HCT116 (cell line): ENCODE measurements at places on chromosomes 5 and 9.
A peak's percentile ranks its signal among the peaks of the same experiment; 100 is the strongest.

GRCh38 chr9:2018162-2018643, 3.1 kb downstream of the SMARCA2 start:
- DNase-seq = no peak
- H3K27me3 ChIP-seq = peaks cover 11% of the 10 kb centered on the region
- no peak overlapping the region for H3K27ac ChIP-seq

DNA sequence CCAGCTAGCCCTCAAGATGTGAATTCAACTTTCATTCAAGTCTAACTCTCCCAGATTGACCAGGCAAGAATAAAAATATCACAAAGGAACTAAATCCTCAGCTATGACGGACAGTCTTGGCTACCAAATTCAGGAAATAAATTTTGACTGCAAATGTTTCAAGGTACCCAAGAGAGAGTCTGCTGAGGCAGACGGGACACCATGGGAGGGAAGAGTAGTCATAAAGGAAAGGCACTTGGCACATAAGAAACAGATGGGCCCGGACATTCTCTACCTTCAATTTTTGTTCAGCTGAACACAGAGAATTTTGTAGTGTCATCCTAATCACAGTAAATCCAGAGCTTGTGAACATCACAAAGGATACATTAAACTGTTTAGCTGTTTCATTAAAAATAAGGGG, 390.0 kb downstream of the DTWD2 start:
- H3K27me3 ChIP-seq = no peaks in the 10 kb centered on the region
- DNase-seq = no peak
- H3K27ac ChIP-seq = no peak overlapping the region
- no peaks in the 10 kb centered on the region for H3K36me3 ChIP-seq
- H3K4me3 ChIP-seq = no peak overlapping the region
- no peaks in the 10 kb centered on the region for H3K4me1 ChIP-seq

DNA sequence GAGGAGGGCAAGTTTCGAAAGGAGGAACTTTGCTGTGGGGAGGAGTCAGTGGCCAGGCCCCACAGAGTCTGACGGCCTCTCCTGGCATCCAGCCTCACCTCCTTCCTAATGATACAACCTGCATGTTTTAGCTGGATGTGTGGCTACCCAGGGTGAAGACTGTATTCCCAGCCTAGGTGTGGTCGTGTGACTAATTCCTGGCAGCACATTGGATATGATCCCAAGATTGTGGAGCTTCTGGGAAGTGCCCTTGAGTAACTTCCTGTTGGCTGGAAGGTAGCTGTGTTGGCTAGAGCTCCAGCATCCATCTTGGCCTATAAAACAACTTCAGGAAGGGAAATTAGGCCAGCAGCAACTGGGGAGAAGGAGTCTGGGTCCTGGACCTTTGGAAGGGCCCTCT, 19.0 kb upstream of the LPCAT1 start:
- no peaks in the 10 kb centered on the region for H3K27me3 ChIP-seq
- DNase-seq = peak; percentile 79
- no peaks in the 10 kb centered on the region for H3K36me3 ChIP-seq

- H3K27ac ChIP-seq = peak overlapping the region; percentile 38
- no peaks in the 10 kb centered on the region for H3K36me3 ChIP-seq
- peaks cover 8% of the 10 kb centered on the region; the same call in 1 of the 2 replicates for H3K4me1 ChIP-seq
Measured at GRCh38 chr5:60945813-60946187, 795 bp downstream of the NDUFAF2 start.

- no peak overlapping the region for H3K4me3 ChIP-seq
- DNase-seq = no peak
- H3K27ac ChIP-seq = no peak overlapping the region
Measured at GRCh38 chr5:160289721-160290120, 22.6 kb downstream of the CCNJL start.

GRCh38 chr9:109039539-109039938, 26.2 kb upstream of the CTNNAL1 start:
- no peak overlapping the region for H3K27ac ChIP-seq
- DNase-seq = no peak
- H3K4me3 ChIP-seq = no peak overlapping the region
- H3K4me1 ChIP-seq = peaks cover 47% of the 10 kb centered on the region

GRCh38 chr9:96555567-96556386, 63.9 kb downstream of the CDC14B start:
- H3K4me3 ChIP-seq = no peak overlapping the region
- no peaks in the 10 kb centered on the region for H3K4me1 ChIP-seq
- no peaks in the 10 kb centered on the region for H3K36me3 ChIP-seq
- no peak for DNase-seq
- no peaks in the 10 kb centered on the region for H3K27me3 ChIP-seq

DNA sequence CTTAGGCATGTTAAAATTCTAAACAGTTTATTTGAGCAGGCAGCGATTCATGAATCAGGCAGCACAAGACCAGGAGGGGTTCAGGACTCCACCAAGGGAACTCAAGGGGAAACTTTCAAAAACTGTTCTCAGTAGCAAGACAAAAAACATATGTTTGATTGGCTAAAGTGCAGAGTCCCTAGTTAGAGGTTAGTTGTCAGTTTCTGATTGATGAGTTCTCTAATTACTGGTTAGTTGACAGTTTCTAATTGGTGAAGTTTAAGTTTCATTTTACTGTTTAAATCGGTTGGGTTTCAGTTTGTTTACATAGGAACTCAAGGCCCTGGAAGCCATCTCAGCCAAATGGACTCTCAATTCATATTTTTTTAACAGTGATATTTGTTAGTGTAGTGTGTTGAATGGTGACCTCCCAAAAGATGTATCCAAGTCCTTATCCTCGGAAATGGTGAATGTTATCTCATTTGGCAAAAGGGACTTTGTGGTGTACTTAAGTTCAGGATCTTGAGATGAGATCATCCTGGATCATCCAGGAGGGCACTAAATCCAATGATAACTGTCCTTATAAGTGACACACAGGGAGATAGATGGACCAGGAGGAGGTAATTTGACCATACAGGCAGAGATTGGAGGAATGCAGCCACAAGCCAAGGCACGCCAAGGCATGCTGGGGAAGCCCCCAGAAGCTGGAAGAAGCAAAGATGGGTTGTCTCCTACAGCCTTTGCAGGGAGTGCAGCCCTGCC, 219.2 kb upstream of the RAI14 start:
- no peaks in the 10 kb centered on the region for H3K4me1 ChIP-seq
- no peak overlapping the region for H3K27ac ChIP-seq
- no peaks in the 10 kb centered on the region for H3K36me3 ChIP-seq
- DNase-seq = no peak
- H3K27me3 ChIP-seq = no peaks in the 10 kb centered on the region
- H3K4me3 ChIP-seq = no peak overlapping the region

- no peaks in the 10 kb centered on the region for H3K27me3 ChIP-seq
- H3K36me3 ChIP-seq = no peaks in the 10 kb centered on the region
Measured at GRCh38 chr5:9515436-9515835, 30.4 kb downstream of the SEMA5A start.

GRCh38 chr5:178422400-178422775, 167.8 kb downstream of the COL23A1 start:
- H3K4me1 ChIP-seq = no peaks in the 10 kb centered on the region
- H3K36me3 ChIP-seq = no peaks in the 10 kb centered on the region
- H3K27ac ChIP-seq = no peak overlapping the region
- DNase-seq = no peak

GRCh38 chr9:84413301-84413700, 72.7 kb upstream of the SLC28A3 start:
- no peak for DNase-seq
- H3K4me3 ChIP-seq = no peak overlapping the region
- H3K27me3 ChIP-seq = peaks cover 6% of the 10 kb centered on the region; the same call in 1 of the 2 replicates
- H3K27ac ChIP-seq = no peak overlapping the region
- no peaks in the 10 kb centered on the region for H3K36me3 ChIP-seq

DNA sequence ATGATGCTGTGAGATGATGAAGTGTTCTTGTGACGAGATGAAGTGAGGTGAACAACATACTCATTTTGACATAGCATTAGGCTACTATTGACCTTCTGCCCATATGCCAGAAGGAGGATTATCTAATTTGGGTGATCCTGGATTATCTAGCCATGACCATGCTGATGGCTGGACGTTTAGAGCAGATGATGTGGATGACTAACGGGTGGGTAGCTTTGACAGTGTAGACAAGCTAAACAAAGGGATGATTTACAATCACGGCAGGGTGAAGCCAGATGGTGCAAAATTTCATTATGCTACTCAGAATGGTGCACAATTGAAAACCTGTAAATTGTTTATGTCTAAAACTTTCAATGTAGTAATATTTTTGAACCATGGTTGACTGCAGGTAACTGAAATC, 2403.4 kb upstream of the ACO1 start:
- H3K27ac ChIP-seq = no peak overlapping the region
- no peak overlapping the region for H3K4me3 ChIP-seq
- H3K4me1 ChIP-seq = no peaks in the 10 kb centered on the region

DNA sequence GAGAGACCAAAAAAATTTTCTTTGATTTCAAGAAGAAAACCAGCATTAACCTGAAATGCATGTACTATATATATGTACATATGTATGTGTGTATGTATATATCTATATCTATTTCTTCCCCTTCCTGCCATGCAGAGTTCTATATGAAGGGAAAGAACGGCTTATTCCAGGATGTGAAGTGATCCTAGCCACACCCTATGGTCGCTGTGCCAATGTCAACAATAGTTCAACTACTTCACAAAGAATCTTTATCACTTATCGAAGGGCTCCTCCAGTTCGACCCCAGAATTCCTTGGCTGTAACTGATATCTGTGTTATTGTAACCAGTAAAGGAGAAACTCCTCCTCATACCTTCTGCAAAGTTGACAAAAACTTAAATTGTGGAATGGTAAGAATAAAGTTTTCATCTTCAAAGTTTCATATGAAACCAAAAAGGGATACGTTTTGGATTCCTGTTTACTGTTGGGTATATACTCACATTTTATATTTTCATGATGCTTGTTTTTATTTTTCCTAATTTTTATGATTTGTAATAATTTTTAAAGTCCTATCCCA, 56.2 kb downstream of the DENND4C start:
- peaks cover 8% of the 10 kb centered on the region for H3K4me1 ChIP-seq
- no peak overlapping the region for H3K27ac ChIP-seq
- H3K27me3 ChIP-seq = no peaks in the 10 kb centered on the region
- H3K4me3 ChIP-seq = no peak overlapping the region
- DNase-seq = no peak

DNA sequence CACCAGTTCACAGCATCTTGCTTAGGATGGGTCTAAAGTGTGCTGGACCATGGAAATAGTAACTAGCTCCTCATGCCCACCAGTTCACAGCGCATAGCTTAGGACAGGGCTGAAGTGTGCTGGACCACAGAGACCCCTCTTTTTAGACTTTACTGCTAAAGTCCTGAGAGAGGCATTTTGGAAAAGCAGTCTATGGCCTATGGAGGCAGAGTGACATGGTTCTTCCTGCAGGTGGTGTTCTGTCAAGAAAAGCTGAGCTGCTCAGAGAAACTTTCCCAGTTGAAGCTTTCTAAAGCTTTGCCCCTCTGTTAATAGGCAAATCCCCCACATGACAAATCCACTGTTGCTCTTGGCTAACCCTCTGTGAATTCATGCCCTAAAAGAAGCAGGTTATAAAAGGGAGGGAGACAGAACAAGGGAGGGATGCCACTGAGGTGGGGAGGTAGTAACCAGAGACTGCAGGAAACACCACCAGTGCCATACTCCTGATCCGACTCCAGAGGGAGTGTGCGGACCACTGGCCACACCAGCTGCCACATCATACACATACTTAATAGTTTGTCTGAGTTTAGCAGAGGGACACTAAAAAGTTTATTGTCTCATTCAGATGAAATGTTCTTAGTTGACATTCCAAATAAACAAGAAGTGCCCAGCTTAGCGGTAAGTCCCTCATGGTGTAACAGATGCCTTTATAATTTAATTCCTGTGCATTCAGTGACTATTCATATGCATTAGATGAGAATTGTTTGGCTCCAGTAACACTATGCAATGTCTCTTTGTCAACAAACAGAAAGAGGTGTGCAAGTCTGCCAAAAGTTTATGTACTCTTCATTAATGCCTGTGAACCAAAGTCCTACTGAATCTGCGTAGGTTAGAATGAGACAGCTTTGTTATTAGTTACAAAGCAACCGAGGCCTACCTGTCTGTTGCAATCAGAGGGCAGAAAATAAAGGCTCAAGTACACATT, 236.2 kb upstream of the NFIL3 start:
- DNase-seq = peak; percentile 12
- H3K27me3 ChIP-seq = no peaks in the 10 kb centered on the region
- H3K36me3 ChIP-seq = no peaks in the 10 kb centered on the region
- no peak overlapping the region for H3K27ac ChIP-seq

DNA sequence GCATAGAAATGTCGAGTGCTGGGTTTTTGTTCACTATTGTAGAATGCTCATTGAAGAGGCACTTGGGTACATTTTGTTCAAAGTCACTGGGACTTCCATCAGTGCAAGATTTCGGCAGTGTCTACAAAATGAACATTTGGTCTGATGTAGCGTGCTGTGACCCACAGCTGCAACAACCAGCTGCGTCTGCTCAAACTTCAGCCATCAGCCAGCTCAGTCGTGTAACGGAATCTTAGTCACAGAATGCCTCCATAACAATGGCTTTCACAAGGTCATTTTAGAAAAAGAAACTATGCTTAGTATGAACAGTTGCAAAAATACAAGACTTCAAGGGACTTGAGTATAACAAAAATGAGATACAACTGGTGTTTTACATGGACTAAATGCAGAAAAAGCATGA, 828.1 kb upstream of the GRAMD2B start:
- no peak overlapping the region for H3K4me3 ChIP-seq
- no peaks in the 10 kb centered on the region for H3K27me3 ChIP-seq
- no peak overlapping the region for H3K27ac ChIP-seq
- DNase-seq = no peak
- H3K36me3 ChIP-seq = no peaks in the 10 kb centered on the region

DNA sequence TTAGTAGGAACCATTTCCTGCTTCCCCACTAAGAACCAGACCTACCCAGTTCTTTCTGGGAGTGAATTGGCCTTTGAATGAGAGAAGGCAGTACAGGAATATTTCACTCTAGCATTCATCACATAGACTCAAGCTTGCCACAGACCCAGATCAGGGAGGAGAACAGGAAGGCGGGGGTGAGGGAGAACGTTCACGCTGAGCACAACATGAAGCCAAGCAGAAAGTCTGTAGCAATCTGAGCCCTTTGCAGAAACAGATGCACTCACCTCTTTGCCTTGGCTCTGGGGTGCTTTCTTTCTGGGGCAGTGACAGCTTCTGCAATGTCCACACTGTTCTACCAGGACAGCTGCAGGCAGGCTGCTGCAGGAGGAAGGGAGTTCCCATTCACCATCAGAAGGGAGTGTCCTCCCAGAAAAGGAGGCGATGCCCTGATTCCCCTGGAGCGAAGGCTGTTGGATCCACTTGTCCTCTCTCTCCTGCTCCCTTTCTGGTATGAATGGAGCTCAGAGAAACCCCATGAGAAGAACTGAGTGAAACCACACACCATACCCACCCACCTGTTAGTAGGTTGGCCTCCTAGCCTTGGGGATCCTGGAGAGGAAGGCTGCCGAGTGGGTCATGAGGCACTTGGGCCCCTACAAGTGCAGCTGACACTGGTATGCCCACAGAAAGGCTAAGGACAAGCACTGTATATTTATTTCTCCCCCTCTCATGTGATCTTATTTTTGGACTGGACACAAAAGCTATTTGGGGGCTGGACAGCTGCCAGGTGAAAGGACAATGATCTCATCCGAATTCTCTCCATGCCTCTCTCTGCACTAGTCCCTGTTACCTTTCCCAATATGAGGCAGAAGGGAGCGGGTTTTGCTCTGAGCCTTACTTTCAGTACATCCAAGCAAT, 11.7 kb upstream of the FGF1 start:
- H3K4me1 ChIP-seq = peaks cover 11% of the 10 kb centered on the region; the same call in 1 of the 2 replicates
- no peaks in the 10 kb centered on the region for H3K36me3 ChIP-seq
- H3K27ac ChIP-seq = no peak overlapping the region
- H3K27me3 ChIP-seq = no peaks in the 10 kb centered on the region
- no peak overlapping the region for H3K4me3 ChIP-seq
